Activated CD4-positive, alpha-beta T cell treated with anti-CD3 and anti-CD28 coated beads for 24 hours (primary cell): ENCODE measurements at places on chromosomes 13 and 19.

DNA sequence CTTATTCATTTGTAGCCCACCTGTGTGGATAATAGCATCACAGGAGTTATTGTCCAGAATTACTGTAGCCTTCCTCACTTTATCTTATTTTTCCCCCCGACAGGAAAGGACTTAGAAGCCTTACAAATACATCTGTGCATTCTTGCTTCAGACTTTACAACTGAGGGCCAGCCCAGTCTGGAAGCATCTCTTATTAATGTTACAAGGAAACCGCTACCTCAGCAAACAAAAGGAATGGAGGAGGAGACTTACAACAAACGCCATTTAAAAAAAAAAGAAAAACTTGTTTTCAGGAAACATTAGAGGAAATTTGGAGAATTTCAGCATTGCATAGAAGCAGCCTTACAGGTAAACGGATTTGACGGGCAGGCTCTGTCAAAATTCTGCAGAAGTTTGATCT is 45.2 kb downstream of the GARRE1 start:
- no peak for DNase-seq

DNA sequence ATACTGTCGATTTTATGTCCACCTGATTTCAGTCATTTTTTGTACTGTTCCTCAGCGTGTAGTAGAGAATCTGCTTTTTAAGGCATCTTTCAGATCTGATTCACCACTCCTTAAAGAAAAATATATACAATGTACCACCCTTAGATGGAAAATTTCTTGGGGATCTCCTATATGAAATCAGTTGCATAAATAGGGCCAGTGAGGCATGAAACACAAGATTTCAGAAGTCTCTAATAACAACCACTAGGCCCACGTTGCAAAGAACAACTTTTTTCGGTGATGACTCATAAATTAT is 1.4 kb downstream of the USP12 start:
- no peak for DNase-seq

DNA sequence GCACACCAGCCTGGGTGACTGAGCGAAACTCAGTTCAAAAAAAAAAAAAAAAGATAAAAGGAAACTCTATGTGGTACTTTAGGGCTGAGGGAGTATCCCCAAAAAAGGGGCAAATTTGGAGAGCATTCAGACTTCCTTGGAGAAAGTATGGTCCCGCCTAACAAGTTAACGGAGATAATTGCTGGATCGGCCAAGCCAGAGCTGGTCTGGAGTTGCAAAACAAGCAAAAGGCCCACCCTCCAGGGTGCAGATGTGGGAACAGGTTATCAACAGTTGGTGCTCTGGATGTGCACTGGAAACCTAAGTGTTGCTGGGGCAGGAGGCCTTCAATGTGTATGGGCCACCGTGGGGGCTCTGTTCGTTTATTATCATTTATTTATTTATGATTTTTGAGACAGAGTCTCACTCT is 2.8 kb downstream of the IQCN start:
- no peak for DNase-seq

GRCh38 chr19:46861691-46862502 is 1.1 kb downstream of the ARHGAP35 start:
- no peak for DNase-seq

DNA sequence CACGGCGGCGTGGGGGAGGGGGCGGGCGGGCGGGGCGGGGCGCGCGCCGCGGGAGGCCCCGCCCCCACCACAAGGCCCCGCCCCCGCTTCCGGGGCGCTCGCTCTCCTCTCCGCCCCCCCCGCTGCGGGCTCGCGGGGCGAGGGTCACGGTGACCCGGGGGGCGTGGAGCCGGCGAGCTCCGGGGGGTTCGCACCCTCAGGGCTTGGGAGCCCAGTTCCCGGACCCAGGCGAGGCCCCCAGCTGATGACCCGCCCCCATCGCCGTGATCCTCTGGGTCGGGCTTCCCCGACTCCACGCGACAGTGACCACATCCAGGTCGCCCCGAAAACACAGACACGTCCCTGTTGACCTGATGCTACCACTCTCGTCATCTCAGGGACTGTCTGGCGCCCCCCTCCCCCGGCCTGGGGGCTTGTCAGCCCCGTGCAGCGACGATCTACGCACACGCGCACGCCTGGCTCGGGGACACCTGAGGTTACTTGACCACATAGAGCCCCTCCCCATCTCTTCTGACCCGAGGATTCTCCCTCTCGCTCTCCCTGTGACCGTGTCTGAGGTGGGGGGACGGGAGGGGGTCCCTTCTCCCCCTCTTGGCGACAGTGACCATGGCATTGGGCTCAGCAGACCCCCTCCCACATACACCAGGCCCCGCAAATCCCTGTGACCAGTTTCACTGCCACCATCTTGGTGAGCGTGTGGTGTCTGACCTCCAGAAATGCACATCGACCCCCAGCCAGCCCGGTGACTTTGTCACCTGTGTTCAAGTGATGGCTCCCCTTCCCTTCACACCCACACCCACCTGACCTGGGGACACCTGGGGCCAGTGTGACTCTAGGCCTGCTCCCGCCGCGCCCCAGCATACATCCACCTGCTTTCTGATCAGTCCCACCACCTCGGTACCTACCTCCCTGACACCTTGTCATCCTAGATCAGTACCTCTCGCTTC is 670 bp downstream of the MAP2K7 start:
- DNase-seq = no peak

GRCh38 chr19:9727644-9728043 is 40.9 kb downstream of the ZNF846 start:
- no peak for DNase-seq

DNA sequence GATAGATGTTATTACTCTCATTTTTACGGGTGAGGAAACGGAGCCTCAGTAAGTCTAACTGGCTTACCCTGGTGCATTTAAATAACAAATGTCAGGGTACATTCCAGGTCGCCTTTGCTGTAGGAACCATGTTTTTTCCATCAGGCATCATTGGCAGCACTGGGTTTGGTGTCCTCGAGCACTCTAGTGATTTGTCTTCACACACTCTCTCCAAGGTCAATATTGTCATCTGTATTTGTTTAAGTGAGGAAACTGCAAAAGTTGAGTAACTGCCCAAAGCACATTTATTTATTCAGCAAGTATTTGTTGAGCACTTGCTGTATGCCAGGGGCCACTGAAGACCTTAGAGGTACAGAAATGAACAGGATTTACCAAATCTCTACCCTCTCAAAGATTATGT is 78.6 kb downstream of the DCT start:
- no peak for DNase-seq

- no peak for DNase-seq
Observed at GRCh38 chr19:49880162-49880869, 2.8 kb downstream of the TBC1D17 start.

DNA sequence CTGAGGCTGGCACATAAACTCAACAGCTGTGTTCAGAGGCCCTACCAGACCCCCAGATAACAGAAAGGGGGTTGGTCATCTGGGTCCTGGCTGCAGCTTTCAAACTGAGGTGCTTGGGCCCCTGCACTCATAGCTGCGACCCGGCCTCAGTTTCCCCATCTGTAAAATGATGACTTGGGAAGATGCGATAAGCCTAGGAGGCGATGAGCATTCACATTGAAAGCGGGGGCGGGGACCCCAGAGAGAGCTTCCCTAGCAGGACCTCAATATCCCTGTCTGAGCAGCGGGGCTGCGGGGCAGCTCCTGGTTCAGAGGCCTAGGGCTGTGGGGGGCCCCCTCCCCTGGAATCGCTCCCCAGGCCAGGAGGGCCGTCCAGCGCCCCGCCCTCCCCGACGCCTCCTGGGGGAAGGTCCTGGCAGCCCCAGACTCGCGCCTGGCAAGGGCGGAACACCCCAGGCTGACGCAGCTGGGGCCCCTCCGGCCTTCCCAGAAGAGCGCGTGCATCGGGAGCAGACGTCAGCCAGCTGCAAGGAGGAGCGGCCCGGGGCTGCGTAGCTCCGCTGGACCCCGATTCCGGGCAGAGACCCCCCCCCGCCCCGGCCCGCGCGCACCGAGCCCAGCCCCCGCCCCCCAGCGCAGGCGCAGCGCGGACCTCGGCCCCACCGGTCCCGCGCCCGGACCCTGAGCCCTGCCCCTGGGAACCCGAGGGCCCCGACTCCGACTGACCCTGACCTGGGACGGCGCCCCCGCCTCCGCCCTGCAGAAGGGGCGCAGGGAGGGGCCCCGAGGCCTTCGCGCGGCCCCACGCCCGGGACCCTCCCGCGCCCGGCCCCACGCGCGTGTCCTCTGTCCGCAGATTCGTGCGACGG is 3.5 kb downstream of the FSTL3 start:
- DNase-seq = no peak

DNA sequence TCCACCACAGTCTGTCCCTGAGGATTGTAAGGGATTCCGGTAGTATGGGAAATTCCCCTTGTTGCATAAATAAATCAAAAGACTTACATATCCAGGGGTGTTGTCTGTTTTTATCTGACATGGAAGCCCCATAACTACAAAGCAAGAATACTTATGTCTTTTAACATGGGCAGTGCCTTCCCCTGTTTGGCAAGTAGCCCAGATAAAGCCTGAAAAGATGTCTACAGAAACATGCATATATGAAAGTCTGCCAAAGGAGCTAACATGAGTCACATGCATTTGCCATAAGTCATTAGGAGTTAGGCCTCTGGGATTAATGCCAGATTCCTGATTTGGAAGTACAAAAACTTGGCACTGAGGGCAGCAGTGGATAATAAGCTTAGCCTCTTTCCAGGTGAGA is 62.1 kb downstream of the ZNF737 start:
- DNase-seq = no peak

GRCh38 chr13:113162783-113163685 is 4.6 kb downstream of the PROZ start:
- no peak for DNase-seq

- DNase-seq = no peak
Observed at GRCh38 chr13:27783111-27783510, 9.2 kb upstream of the GSX1 start.

DNA sequence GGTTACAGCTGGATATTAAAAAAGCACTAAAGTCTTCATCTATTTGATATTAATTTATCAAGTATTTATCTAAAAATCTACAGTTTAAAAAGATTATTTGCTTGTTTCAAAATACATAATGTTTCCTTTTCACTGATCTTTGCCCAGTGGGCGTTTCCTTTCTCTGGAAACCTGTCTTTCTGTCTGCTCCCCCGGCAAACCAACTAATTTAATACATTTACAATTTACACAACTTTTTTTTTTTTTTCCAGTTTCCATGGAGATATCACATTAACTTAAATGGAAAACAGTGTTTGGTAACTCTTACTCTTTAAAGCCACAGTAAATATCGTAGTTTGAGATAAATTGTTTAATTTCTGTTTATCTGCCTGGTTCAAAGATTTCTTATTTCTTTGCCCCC is 5.3 kb downstream of the GPC6 start:
- DNase-seq = no peak
